ENCODE measurements at places on chromosomes 5 and 9.

- no peak for DNase-seq
Measured at GRCh38 chr5:135398160-135398854, 724 bp downstream of the MACROH2A1 start.

DNA sequence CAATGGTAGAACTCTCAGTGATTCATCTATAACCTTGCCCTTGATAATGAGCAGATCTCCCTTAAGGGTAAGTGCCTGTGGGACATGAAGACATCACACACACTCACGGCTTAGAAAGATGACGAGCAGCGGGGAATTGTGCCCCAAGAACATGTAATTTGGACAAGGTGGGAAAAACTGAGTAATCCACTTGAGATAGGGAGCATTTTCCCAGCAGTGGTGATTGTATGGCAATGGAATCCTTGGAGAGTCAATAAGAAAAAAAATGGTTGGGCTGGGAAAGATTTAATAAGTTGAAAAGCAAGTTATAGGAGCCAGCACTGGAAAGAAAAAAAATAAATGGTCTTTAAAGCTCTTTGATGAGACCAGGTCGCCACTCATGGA, 193.1 kb downstream of the GLIS3 start:
- no peak for DNase-seq

GRCh38 chr5:9713356-9713755, 83.2 kb upstream of the TAS2R1 start:
- no peak for DNase-seq

DNA sequence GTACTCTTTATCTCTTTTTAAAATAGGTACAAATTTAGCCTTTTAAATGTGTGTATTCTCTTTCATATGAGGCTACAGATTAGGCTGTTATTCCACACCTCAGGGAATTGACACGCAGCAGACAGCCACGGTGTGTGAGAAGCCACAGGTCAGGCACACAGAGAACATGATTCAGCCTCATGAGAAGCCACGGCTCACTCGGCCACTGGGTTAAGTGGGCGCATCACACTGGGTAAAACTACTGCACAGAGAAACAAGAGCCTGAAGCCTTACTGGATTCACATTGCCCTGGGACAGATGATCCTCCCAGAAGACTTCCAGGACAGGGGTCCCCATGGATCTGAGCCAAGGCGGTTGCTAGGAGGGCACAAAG, 28.2 kb downstream of the LPCAT1 start:
- DNase-seq: no peak

- DNase-seq: no peak
Measured at GRCh38 chr5:107719034-107719606, 48.4 kb upstream of the EFNA5 start.

GRCh38 chr9:15423231-15423985, 732 bp downstream of the SNAPC3 start:
- DNase-seq: no peak

- no peak for DNase-seq
Measured at GRCh38 chr9:90009447-90009846, 404.6 kb downstream of the GADD45G start.

- no peak for DNase-seq
Measured at GRCh38 chr9:10443868-10444204, 169.0 kb downstream of the PTPRD start.

DNA sequence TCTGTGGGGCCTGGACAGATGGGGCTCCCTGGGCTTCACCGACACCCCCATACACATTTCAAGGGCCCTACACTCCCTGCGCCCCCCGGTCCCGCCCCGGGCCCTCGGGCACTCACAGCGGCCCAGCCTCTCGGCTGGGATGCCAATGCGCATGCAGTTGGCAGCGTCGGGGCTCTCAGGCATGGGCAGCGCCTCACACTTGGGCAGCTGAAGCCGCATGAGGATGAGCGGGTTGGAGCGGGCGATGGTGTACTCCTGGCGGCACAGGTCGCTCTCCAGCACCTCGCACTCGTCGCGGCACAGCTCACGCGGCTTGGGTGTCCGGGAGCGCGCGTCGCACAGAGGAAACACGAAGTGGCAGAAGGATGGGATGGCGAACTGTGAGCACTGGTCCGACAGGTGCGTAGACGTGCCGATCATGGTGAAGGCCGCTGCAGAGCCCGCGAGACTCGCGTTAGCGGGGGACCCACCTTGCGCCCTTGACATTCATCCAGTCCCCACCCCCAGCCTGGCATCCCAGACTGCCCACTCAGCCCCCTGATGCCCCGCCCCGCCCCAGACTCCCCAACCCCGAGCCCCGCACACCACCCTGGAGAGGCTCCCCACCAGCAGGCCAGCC, 216.9 kb downstream of the ROR2 start:
- DNase-seq: no peak

DNA sequence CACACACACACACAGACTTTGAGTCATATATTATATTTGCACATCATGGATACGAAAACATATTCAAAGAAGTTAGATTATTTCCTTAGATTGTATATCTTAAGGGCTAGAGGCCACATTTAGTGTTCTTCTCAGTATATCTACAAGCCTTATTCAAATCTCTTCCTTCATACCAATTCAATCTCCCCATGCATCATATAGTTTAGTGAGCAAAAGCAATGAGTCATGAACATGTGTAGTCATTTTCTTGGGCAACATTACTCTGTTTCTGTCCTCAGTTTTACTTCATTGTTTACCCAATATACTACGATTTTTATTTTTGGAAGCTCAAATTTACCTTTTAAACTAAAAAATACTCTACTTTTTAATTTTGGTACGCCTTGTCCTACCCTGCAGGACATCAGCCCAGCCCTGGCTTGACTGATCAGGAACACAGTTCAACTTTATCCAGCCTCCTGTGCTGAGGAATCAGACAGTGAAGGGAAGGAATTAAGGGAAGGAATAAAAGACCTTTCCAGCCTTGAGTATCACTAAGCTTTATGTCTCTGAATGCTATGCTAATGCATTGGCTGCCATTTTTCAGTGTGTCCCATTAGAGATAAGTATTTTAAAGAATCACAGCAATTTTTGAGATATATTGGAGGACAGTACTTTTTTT, 101.7 kb upstream of the FST start:
- no peak for DNase-seq

DNA sequence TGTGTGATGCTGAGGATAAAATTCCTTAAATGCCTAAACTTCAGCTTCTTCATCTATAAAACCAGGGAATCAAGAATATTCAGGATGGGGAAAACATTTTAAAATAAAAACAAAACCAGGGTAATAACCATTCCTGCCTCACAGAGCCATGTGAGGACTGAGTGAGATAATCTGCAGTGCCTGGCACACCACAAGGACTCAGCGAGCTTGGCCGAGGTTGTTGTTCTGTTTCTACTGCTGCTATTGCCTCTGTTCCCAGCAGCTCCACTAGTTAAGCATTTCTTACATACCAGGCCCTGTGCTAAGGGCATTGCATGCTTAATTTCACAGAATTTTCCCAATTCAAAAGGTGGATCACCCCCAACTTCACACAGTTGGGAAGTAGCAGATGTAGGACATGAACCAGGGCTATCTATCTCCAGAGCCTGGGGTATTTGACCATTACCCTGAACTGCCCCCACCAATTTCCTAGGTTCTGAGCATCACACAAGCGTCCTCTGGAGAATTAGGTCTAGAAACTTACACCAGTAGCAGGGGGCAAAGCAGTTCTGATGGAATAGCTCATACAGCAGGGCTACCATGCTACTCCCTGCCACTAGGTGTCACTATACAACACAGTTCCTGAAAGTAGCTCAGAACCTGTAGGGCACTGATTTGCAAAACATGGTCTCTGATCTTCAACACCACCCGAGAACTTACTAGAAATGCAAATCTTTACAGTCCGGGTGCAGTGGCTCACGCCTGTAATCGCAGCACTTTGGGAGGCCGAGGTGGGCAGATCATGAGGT, 74.3 kb downstream of the LRSAM1 start:
- DNase-seq: no peak

DNA sequence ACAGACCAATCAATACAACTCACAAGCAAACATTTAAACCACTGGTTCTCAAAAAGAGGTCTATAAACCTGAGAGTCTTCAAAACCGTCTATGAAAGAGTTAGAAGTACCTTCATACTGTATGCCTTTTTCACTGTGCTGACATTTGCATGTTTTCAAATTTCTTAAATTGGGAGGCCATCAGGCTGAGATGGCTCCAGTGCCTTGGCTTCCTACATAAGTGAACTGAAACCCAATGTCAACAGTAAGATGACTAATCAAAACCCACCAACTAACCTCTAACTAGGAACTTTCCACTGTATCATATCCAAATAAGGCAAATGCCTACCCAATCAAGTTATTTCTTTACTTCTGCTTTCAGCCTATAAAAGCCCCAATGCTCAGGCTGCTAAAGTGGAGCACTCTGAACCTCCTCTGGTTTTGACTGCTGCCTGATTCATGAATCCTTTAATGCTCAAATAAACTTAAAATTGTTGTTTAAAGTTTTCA, 35.1 kb downstream of the FAM13B start:
- no peak for DNase-seq

DNA sequence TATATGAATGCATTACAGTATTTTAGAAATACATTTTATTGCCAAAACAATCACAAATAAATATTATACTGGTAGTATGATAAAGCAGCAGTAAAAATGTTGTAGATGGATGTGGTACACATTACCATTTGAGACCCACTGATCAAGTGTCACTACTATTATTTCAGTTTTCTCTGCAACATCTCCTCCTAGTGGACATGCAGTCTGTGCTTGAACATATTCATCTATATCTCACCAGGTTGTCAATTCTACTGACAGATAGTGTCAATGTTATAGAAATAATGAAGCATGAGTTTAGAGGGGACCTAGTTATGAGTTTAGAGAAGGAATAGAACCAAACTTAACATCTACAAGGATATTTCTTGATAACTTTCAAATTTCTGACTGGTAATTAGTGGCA, 39.2 kb upstream of the ELOVL7 start:
- DNase-seq: no peak

GRCh38 chr9:33102551-33103210, 26.2 kb upstream of the SMU1 start:
- DNase-seq: no peak

DNA sequence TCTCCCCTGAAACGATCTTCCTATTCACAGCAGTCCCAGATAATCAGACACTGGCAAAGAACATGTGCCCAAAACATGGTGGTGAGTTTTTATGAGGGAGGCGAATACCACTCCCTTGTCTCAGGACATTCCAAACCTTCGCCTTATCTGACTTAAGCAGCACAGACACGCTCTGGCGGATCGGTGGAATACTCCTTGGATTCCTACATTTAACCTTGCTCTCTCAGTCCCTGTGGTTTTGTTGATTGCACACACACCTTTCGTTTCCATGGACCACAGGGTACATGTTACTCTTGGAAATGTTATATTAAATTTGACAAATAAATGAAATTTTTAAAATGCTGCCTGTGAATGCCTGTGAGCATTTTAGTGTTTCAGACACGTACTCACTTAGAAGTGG, 87.8 kb upstream of the CPEB4 start:
- no peak for DNase-seq

- no peak for DNase-seq
Measured at GRCh38 chr5:168282120-168282519, 9.3 kb upstream of the WWC1 start.

DNA sequence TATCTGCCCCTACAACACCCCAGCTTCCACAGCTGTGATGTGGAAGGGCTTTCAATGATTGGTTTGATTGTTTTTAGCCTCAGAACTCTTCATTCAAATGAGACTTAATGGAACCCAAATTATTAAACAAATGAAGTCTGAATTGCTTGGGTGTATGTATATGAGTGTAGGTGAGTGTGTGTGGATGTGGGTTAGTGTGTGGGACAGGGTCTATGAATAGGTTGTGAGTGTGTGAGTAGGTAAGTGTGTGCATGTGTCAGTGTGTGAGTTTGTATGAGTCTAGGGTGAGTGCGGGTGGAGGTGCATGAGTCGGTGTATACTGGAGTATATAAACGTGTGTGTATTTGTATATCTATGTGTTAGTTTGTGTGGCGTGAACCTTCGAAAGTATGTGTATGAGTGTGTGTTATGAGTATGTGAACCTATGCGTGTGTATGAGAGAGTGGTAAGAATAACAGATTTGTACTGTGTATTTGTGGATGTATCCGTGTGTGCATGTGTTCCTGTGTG, 26.9 kb downstream of the COL15A1 start:
- no peak for DNase-seq

GRCh38 chr9:134196911-134197310, 32.5 kb upstream of the RNU6ATAC start:
- no peak for DNase-seq

GRCh38 chr9:26260238-26260637, 582.0 kb upstream of the TUSC1 start:
- DNase-seq: no peak

DNA sequence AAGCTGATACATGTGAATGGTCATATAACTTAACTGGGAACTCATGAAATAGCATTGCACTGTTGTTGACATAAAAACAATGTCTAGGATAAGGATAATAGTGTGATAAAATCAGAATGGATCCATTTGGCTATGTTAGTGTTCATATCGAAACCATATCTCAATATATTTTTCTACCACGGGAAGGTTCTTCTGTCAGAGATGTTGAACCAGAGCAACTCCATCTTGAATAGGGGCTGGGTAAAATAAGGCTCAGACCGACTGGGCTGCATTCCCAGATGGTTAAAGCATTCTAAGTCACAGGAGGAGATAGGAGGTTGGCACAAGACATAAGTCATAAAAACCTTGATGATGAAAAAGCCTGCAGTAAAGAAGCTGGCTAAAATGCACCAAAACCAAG, 56.3 kb downstream of the FNIP1 start:
- DNase-seq: no peak

DNA sequence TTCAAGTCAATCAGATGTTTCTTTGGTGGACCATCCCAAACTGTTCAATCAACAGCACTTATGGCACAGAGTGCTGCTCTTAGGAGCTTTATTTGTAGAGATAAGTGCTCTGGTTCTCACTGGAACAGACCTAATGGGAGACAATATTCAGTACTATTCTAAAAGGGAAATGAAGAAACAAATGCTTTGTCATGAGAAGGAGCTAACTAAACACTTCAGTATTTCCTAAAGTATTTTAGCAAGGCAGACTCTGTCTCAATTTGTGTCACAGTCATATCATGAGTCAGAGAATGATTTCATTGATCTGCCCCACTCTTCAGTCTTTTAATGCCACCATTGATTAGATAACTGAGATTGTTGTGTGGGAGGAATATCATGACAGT, 175.3 kb downstream of the SLF1 start:
- DNase-seq: no peak

DNA sequence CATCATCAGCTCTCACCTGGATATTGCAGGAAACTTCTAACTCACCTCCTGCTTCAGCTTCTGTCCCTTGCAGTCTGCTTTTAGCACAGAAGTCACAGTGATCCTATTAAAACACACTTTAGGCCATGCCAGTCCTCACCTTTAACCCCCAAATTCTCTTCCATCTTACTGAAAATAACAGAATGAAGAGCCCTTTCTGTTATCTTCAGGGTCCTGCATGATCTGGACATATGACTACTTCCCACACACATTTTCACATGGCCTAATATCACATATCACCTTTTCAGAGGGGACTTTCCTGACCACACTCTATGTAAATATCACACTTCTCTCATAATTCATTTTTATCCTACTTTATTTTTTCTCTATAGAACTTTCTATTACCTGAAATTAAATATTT, 550.6 kb upstream of the CLINT1 start:
- no peak for DNase-seq

- no peak for DNase-seq
Measured at GRCh38 chr5:134540747-134541733, 15.6 kb downstream of the JADE2 start.

GRCh38 chr5:98248949-98249348, 524.5 kb upstream of the RGMB start:
- no peak for DNase-seq
